ENCODE measurements at places on chromosomes 7 and 10. TPM values are rescaled to one million over a fixed set of nuclear protein-coding genes. Genes with fewer than 3 reads are reported as not detected.

The MMRN2 gene
- total RNA-seq, result 81.3 TPM

The OR2A1 gene
- not detected for total RNA-seq

The NEUROG3 gene
- not detected for total RNA-seq

The BLOC1S2 gene
- 18.0 TPM for total RNA-seq

The FBXL13 gene
- 1.7 TPM for total RNA-seq

The MBLAC1 gene
- 3.3 TPM for total RNA-seq

The TBC1D12 gene
- 5.2 TPM for total RNA-seq

The PRF1 gene
- total RNA-seq, result 1.1 TPM

The CNPY1 gene
- not detected for total RNA-seq

The ZWINT gene
- total RNA-seq, result 1.8 TPM

The IPMK gene
- total RNA-seq, result 1.8 TPM

The GNGT1 gene
- total RNA-seq, result not detected

The CPA2 gene
- total RNA-seq, result not detected

The RARRES2 gene
- total RNA-seq, result 105 TPM

The FUOM gene
- 32.6 TPM for total RNA-seq

The FAM25A gene
- not detected for total RNA-seq

The CTAGE4 gene
- 0.90 TPM for total RNA-seq

DNA sequence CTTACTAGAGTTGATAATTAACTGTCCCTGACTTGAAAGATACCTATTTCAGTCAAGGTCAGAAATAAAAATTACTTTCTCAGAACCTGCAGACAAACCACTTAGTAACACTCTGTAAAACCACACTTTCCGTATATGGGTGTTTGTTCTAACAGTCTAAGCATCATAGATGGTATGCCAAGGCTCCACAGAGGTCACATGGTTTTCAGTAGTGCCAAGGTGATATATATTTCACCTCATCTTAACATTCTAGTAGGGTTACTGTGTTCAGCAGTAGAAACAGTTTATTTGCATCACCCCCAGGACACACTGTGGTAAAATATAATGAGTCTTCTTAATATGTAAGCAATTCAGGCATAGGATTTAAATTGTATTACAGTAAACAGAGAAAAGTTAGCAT, 61.5 kb downstream of the KCND2 start:
- DNase-seq, result no peak

GRCh38 chr10:58723186-58723585, 210.5 kb downstream of the BICC1 start:
- DNase-seq, result no peak

GRCh38 chr10:28295336-28295735, 7.5 kb downstream of the MPP7 start:
- DNase-seq, result no peak

DNA sequence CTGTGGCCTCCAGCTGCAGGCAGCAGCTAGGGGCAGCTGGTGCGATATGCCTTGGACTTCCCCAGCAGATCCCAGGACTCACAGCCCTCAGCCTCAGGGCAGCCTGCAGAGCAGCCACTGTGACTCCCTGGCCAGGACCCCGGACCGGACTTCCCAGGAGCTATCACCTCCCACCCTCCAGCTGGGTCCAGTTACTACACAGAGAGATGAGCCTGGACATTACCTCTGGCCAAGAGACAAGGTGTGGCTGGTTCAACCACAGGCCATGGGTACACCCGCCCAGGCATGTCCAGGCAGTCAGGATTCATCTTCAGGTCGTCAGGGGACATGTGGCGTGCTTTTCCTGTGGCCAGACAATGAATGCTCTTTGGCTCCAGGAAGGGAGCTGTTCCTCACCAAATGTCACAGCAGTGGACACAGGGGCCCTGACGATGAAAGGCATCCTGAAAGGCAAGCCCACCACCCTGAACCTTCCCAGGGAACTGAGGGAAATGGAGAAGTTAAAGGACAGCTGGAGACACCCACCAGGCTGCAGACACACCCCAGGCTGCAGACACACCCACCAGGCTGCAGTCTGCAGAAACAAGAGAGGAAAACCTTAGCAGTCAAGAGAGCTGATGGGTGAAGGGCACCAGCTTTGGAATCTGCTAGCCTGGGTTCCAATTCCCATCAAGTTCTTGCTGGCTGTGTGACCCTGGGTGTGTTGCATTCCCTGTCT, 25.8 kb upstream of the NANOS1 start:
- no peak for DNase-seq

GRCh38 chr7:50730446-50731400, 52.0 kb downstream of the GRB10 start:
- peak; percentile 30 for DNase-seq

- no peak for DNase-seq
Observed at GRCh38 chr10:104144931-104145330, 23.0 kb downstream of the SFR1 start.

- no peak for DNase-seq
Observed at GRCh38 chr7:158849768-158850544, 6.4 kb upstream of the DYNC2I1 start.

GRCh38 chr7:64515781-64516180, 47.1 kb downstream of the ZNF680 start:
- no peak for DNase-seq

- DNase-seq, result no peak
Observed at GRCh38 chr7:132261327-132262159, 314.7 kb downstream of the PLXNA4 start.

DNA sequence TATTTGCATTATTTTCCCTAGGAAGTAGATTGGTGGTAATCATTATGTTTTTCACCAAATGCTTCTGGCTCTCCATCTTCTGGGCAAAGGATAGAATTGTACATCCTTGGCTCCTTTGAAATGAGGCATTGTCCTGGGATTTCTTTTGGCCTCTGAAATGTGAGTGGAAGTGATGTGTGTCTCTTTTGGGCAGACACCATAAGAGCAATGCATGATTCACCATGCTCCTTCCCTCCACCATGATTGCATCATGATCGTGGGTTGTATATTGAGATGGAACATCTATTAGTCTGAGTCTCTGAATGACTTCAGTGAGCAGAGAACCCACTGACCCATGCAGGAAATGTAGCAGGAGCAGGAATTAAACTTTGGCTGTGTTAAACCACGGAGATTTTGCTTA, 49.2 kb downstream of the ADRA2A start:
- no peak for DNase-seq

- DNase-seq, result no peak
Observed at GRCh38 chr10:5447611-5448071, 35.3 kb downstream of the NET1 start.

DNA sequence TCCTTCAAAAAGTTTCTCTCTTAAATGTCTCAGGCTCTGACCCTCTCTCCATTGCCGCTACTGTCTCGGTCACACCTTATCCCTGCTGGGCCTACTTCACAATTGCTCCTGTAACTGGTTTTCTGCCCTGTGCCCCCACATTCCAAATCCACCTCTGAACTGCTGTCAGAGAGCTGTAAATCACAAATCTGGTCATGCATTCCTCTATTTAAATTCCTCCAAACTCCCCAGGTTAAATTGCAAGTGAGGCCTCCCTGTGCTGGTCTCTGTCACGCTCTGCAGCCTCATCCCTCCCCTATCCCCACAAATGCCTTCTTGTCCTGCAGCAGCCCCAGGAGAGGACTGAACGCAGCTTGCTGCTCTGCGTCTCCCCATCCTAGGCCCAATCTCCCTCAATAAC, 40.4 kb upstream of the CDCA7L start:
- DNase-seq, result no peak

- DNase-seq, result no peak
Observed at GRCh38 chr10:109774121-109774440, 149.2 kb downstream of the XPNPEP1 start.

DNA sequence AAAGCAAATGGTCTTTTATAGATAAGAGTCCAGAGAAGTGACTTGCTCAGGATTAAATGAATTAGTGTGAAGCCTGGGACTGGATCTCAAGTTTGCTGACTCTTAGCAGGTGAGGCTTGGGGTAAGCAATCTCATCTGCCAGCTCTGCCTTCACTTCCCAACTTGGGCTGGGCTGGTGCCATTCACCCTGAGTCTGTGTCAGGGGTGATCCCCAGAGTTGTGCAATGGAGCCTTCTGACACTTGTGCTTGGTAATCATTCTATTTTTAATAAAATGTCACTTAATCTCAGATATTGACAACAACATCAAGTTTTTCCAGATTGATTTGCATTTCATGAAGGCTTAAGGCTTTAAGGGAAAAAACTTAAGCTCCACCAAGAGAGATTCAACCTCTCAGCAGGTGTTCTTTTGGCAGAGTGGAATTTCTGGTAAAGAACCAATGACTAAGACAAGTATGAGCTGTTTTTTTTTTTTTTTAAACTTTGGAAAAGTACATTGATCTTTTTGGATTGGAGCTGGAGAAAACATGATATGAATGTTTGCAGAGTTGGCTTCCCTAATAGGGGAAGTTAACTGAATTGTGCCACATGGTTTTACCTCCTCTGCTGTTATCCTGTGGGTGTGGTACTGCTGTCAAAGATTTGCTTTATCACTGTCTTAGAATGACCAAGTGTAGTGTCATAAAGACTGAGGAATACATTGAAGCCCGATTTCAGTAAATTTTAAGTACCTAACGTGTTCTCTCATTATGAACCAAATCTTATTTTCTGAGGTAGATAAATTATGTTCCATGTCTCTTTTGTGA, 48.6 kb upstream of the GPR37 start:
- DNase-seq, result no peak

- no peak for DNase-seq
Observed at GRCh38 chr10:126497672-126498071, 109.4 kb upstream of the ADAM12 start.

DNA sequence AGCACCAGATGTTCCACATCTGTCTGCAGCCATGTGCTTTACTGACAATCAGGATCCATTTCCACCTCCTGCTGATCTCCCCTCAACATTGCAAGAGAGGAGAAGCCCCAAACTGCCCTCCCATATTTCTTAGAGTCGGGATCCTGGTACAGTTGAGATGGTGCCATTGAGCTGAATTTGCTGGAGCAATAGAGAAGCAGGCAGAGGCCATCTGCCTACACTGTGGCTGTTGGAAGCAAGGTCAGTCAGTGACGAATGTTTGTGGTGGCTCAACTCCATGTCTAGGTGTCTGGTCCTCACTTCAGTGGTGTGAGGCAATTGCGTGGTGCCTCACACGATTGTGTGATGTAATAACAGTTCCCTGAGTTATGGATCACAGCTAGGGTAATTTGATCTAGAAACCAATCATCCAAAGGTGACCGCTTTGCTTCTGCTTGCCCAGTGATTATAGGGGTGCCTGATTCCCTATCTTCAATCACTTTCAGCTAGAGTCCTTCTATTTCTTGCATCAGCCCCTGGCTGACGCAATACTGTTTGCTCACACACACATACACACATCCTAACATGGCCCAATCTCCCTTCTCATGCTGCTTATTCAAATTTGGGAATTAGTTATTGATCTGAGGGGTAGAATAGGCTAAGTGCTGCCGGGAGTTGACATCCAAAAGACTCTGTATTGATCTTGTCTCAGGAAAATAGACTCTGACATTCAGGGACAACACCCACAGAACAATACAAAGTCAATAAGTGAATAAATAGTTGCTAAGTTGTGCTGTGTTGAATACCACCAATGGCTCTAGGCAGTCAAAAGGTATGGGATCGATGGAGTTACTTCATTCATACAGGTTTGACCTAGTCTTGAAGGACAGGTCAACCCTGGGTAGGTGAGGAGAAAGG, 46.1 kb upstream of the SLC35B4 start:
- DNase-seq, result no peak

- no peak for DNase-seq
Observed at GRCh38 chr10:21628023-21628422, 94.0 kb downstream of the MLLT10 start.

GRCh38 chr7:30595436-30596013, 847 bp downstream of the GARS1 start:
- no peak for DNase-seq

DNA sequence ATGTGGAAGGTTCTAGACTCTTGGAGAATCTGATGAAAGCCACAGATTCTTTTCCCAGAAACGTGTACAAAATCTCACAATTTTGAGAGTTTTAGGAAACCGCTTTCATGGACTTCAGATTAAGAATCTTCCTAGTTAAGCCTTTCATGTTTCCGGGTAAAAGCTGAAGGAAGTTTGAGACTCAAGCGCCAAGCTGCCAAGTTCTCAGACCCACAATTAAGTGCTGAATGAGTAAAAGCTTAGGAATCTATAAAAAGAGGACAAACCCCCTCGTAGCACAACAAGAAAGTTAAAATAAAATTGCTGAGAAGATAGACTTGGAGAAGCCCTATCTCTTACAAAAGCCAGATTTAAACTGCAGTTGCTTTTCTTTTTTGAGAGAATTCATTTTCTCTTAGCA, 99.6 kb downstream of the ST8SIA6 start:
- DNase-seq, result no peak

DNA sequence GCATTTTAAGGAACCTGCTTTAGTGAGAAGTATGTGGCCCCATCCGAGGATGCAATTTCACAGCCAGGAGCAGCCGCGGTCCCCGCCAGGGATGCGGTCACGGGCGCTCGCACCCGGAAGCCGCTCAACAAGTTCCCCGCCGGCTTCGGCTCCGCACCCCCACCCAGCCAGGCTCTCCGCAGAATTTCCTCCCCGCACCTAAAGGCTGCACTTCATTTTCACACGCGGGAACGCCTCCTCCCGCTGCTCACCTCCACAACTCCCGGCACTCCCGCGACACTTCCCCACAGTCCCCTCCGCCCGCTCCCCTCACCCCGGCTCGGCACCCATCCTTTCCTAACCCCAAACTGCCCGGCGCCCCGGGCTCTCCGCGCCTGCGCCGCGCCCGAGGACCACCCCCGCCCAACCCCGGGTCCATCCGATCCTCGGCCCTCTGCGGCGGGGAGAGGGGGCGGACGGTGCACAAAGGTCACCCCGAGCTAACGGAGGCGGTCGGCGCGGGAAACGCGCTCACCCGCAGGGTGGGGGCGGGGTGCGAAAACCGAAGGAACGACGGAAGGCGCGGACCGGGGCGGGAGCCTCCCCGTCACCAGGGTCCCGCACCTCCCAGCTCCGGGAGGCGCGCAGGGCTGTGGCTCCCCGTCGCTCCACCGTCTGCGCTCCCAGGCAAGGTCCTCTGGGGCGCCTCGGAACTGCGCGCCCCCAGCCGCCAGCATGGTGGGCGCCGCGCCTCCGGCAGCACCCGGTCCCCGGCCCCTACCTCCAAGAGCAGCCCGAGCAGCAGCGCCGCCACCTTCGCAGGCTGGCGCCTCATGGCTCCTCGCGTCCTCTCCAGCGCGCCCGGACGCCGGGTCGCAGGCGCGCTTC, 558 bp downstream of the VOPP1 start:
- no peak for DNase-seq

GRCh38 chr7:610531-611280, 91.1 kb upstream of the PDGFA start:
- peak; percentile 86 for DNase-seq

GRCh38 chr10:81027223-81027622, 489.5 kb downstream of the SH2D4B start:
- DNase-seq, result no peak

DNA sequence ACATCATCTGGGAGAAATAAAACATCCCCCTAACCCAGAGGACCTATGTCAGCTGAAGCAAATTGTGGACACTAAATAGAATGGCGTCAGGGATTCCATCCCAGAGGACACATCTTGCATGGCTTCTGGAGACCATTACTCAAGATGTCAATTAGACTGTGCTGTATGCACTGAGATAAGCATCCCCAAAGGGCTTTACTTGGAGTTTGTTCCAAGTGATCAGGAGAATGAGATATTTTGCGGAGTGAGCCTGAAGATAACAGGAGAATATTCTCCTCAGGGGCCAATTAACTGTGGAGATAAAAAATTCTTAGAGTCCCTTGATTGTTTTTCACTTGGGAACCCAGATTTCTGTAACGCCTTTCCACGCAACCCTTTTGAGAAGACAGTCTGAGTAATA, 4.5 kb upstream of the OR2AE1 start:
- no peak for DNase-seq

- DNase-seq, result peak; percentile 96
Observed at GRCh38 chr7:5692112-5692844, 89.2 kb downstream of the RNF216 start.

Data from right atrium auricular region (tissue), 2 donors.